Keratinocyte (primary cell): ENCODE measurements at places on chromosomes 11 and 22. TPM values are rescaled to one million over a fixed set of nuclear protein-coding genes. Genes with fewer than 3 reads are reported as not detected.

The ARHGAP20 gene
- not detected in 3 replicates for polyA plus RNA-seq

The IFITM10 gene
- 0.03 to 0.18 TPM (median 0.14 TPM) in 3 replicates for polyA plus RNA-seq

The NAV2 gene
- 4.0 to 8.7 TPM (median 7.5 TPM) in 3 replicates for polyA plus RNA-seq

The MRGPRF gene
- polyA plus RNA-seq, result 0.02 to 0.04 TPM in 2 of 3 replicates, not detected in the other

The GPHA2 gene
- 0.08 TPM in 1 of 3 replicates, not detected in the others for polyA plus RNA-seq

The RASL10A gene
- polyA plus RNA-seq, result 0.07 to 0.09 TPM in 2 of 3 replicates, not detected in the other

The GAB4 gene
- polyA plus RNA-seq, result not detected in 3 replicates

The HEPN1 gene
- not detected in 3 replicates for polyA plus RNA-seq

The MS4A5 gene
- not detected in 3 replicates for polyA plus RNA-seq

The TBX10 gene
- polyA plus RNA-seq, result not detected in 3 replicates
